ENCODE measurements at places on chromosomes 7 and 10.

DNA sequence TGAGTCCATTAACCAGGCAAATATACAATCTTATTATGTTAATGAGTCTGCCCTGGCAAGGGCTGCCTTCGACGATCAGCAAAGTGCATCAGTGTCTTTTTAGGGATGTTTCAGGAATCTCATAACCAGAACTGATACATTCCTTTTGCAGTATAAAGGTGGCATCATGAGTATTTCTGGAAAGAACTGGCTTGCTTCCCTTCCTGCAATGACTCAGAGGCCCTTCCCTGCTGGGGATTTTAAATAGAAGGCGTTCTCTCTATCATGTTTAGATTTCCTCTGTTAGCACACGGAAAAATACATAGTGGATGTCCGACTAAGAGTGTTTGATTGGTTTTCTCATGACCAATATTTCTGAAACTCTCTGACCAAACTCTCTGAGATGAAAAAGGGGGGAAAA lies 1.8 kb downstream of the NPS start:
- no peak for DNase-seq

GRCh38 chr7:816300-816750 lies 16.0 kb upstream of the SUN1 start:
- DNase-seq, result peak; percentile 95

GRCh38 chr7:28081016-28081415 lies 99.6 kb downstream of the JAZF1 start:
- no peak for DNase-seq

- no peak for DNase-seq
Observed at GRCh38 chr7:71982851-71983250, 429.3 kb downstream of the CALN1 start.

DNA sequence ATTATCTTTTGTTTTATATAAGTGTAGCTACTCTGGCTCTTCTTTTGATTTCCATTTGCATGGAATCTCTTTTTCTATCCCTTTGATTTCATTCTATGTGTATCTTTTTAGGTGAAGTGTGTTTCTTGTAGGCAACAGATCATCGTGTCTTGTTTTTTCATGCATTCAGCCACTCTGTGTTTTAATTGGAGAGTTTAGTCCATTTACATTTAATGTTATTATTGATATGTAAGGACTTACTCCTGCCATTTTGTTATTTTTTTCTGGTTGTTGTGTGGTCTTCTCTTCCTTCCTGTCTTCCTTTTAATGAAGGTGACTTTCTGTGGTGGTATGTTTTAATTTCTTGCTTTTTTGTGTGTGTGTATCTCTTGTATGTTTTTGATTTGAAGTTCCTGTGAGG lies 81.6 kb downstream of the BBS9 start:
- no peak for DNase-seq

DNA sequence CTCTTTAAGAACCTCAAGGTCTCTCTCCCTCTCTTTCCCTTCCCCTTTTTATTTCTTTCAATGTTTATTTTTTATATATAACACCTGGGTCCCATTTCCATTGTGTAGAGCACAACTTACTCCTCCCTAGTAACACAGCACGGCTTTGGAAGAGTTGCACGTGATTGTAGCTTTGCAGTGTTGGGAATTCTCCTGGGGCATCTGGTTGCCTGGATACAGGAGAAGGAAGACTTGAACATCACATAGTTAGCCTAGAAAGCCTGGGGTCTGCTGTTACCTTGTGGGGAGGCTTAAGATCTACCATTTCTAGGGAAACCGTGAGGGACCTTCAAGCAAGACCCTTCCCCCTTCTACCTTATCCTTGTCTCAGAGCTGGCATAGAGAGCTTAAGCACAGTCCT lies 41.1 kb upstream of the NFKB2 start:
- no peak for DNase-seq
